ENCODE measurements at places on chromosomes 16 and 17.

DNA sequence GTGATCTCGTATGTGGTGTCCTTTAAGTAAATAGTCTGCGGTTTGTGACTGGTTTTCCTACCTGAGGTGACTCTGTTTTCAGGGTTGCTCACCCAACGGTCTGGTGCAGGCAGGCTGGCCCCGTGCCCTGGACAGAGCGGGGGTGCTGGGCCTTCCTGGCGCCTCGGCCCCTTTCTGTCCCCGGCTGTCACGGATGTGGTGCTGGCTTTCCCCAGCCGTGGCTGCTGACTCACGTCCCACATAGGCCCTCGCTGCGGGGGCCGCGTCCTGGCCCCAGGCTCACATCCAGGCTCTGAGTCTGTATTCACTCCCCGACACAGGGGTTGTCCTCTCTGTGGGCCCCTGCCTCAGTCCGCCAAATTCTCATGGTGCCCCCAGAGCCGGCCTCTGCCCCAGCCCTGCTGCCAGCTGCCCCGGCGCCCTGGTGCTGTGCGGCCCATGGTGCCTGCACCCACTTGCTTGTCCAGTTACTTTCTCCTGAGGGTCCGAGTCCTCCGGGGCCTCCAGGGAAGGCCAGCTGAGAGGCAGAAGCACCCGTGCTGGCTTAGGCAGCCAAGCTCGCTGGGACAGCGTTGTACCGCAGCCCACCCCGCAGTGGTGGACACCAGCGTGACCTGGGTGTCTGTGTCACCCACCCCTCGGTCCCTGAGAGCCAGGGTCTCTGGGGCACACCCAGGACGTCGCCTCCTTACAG lies 5.9 kb downstream of the CHMP6 start:
- DNase-seq: no peak

GRCh38 chr17:1379930-1380313 lies 20.1 kb downstream of the YWHAE start:
- no peak for DNase-seq

- no peak for DNase-seq
These were observed 11.8 kb downstream of the NME3 start for GRCh38 chr16:1759511-1759910.

DNA sequence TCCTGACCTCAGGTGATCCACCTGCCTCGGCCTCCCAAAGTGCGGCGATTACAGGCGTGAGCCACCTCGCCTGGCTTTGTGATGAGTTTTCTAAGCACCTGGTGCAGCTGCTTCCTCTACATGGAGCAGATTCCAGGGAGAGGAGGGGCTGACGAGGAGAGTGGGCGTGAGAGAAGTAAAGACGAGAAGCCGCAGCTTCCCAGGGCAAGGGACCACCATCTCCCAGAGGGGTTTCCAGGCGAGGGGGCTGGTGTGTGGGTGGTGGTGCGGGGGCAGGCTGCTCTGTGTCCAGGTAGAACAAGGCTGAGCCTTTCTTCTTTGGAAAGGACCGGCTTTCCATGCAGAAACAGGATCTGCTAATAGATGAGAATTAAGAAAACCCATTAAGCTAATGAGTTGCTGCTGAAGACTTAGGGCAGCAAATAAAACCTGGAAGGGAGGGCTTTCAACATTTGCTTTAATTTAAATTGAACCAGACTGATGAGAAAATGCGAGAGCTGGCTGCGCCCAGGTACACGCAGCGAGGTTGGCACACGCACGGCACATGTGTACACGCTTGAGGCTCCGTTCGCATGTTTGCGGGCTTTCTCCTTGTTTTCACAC lies 236.7 kb downstream of the RBFOX3 start:
- no peak for DNase-seq

DNA sequence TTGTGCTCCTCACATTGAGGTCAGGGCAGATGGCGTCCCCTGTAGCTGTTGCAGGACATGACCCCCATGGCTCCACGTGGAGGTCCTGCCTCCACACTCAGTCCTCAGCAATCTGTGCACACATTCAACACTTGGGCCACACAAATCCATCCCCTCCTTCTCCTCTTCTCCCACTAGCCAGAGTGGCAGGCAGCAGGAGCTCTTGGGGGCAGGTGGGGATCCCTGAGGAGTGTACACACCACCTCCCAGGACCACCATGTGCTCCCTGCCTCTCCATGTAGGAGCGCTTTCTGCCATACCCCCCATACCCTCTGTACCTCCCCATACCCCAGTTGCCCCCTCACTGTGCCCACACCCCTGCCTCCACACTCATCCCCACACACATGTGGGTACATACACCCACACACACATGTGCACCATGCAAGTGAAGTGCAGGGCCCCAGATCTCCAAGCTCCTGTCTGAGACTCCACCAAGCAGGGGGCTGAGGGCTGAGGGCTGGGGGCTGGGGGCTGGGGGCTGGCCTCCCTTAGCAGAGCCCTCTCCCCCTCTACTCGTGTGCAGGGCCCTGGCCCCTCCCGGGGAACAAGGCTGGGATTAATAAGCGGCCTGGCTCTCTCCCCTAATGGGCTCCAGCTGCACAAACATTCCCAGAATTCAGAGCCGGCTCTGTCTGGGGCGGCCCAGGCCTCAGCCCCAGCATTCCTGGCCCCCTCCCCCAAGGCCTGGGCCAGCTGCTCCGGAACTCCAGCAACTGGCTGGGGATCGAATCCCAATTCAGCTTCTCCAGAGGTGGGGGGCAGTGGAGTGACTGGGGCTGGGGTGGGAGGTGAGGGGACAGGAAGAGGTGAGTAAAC lies 48.2 kb upstream of the MEIOC start:
- peak; percentile 35 for DNase-seq

DNA sequence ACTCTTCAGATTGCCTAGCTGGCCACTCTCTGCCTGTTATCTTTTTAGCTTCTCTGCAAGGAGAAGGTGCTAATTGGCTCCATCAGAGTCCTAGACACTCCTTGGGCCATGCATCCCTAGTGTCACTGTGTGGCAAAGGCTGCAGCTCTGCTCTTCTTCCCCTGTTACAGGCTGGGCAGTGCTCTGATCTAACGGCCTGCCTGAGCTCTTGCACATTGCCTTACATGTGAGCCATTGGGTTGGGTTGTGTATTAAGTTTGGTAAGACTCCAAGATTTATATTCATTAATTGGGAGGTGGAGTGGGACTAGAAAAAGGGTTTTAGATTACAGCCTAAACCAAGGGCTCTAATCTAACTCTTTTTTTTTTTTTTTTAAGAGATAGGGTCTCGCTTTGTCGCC lies 23.0 kb upstream of the SYT17 start:
- no peak for DNase-seq

DNA sequence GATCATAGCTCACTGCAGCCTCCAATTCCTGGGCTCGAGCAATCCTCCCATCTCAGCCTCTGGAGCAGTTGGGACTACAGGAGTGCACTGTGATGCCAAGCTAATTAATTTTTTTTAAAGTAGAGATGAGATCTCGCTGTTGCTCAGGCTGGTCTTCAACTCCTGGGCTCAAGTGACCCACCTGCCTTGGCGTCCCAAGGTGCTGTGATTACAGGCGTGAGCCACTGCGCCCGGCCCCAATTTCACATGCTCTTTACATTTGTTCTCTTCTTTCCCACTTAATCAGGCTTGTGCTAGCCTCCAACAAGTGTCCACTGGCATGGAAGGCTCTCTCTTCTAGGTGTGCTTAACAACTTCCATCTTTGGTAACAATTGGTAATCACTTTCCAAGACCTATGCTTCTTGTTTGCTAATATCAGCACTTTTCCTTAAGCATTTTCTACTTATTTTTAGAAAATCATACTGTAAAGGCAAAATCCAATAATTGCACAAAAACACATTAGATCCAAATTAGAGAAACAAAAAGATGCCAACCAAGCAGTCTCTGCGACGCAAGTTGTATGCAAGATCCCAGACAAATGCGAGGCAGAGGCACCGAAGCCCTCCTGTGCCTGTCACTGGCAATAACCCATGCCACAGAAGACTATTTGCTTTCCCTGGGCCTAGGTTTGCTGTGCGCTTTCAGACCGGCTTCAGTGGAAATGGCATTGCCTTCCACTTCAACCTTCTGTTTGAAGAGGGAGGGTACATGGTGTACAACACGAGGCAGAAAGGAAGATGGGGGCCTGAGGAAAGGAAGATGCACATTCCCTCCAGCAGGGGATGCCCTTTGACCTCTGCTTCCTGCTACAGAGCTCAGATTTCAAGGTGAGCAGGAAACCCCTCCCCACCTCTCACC lies 52.6 kb downstream of the NOS2 start:
- DNase-seq: no peak

DNA sequence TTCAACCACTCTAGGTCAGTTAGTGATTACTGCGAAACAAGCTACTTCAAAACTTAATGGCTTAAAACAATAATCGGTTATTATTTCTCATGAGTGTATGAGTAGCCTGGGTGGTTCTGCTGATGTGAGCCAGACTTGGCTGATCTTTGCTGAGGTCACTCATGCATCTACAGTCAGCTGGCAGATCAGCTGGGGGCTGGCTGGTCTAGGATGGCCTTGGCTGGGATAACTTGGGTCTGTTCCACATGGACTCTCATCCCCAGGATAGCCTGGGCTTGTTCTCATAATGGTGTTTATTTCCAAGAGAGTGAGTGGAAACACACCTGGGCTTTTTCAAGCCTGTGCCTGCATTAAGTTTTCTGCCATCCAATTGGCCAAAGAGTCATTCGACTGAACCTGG lies 13.0 kb downstream of the CCDC182 start:
- no peak for DNase-seq

DNA sequence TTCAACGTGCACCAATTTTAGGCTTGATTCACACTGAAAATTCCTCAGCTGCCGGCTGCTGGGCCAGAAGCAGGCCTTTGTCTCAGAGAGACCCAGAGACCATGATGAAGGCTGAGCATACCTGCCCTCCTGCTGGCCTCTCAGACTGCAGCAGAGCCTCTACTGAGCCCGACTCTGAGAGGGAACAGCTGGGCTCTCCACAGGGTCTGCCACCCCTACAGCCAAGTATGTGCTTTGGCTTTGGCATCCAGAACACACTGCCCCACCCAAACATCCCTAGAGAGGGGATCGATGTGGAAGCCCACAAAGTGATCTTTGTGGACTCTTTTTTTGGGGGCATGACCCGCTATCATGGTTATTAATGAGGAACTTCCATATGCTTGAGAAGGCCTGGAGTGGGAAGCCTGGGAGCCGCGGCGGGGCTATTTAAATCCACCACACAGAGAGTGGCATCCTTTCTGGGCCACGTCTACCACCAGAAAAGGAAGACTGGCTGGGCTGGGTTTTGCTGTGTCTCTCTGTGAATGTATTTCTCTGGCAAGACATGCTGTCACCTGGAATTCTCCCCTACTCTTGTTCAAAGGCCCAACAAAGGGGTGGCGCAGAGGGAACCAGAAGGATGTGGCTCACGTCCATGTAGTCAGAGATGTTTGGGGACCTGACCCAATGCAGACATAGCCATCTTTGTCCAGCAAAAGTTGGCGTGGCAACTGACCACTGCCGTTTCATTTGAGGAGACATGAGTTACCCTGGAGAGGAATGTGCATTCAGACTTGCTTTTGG lies 69.3 kb downstream of the GNAO1 start:
- no peak for DNase-seq

DNA sequence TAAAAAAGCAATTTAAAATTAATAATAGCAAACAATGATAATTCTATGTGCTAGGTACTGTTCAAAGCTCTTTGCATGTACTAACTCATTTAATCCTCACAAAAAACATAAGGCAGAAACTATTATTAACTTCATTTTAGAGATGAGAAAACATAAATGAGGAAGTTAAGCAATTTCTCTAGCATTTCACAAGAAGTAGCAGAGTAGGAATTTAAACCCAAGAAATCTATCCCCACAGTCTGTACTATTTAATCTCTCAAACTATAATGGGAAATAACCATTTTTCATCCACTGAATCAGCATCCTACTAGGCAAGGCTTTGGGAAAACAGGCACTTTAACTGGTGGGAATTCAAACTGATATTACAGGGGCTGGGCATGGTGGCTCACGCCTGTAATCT lies 42.2 kb upstream of the INTS2 start:
- no peak for DNase-seq

DNA sequence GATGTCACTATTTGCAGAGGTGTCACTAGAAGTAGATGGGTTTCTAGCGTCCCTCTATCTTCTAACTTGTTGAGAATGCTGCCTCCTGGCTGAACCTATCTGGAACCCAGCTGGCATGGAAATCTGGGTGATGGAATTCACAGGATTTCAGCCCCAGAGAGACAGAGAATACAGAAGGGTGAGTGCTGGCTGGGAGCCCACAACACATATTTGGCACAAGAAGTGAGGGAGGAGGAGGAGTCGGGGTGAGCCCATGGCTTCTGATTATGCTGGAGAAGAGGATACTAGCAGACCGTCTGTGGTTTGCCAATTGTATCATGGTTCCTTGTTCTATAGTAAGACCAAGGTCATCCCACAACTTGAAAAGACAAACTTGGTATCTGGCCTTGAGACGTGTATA lies 557.8 kb upstream of the SALL1 start:
- no peak for DNase-seq

GRCh38 chr16:28549301-28549899 lies 4.3 kb upstream of the SGF29 start:
- DNase-seq: no peak

DNA sequence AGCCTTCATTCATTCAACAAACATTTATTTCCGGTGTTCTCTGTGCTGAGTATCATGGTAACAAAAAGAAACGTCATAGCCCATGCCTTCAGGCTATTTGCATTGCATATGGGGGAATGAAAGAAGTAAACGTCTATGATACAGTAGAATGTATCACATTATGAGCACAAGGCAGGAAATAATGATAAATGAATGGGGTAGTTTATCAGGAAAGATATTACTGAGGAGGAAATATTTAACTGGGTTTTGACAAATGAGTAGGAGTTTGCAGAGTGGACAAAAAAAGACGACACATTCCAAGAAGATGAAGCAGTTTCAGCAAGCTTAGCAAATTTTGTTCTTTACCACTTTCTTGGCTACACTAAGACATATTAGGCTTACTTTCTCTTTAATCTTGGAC lies 1.3 kb upstream of the KRTAP4-7 start:
- no peak for DNase-seq

DNA sequence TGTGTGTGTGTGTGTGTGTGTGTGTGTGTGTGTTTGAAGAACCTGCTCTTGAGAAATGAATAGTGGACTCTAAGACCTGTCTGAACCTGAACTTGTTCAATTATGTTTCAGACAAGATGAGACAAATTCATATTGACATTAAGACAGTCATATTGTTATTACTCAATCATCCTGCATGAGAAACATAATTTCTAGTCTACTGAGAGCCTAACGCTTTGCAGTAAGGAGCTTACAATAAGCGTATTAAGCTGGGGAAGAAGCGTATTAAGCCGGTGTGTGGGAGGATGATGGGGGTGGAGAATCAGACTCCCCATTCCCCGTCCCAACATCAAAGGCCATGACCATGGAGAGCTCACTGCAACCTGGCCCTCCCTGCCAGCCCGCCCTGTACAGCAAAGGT lies 22.4 kb upstream of the MNT start:
- DNase-seq: no peak

- DNase-seq: no peak
These were observed 6.6 kb upstream of the HOXB9 start for GRCh38 chr17:48632579-48633265.

- no peak for DNase-seq
These were observed 76.3 kb upstream of the HAS3 start for GRCh38 chr16:69029121-69029520.

- no peak for DNase-seq
These were observed 5.7 kb downstream of the CANT1 start for GRCh38 chr17:79003661-79004411.

All from GM04503 (cell line).